ENCODE measurements at places on chromosomes 5 and 9. TPM values are rescaled to one million over a fixed set of nuclear protein-coding genes. Genes with fewer than 3 reads are reported as not detected.
A peak's percentile ranks its signal among the peaks of the same experiment; 100 is the strongest.

The SV2C gene
- 0.02 TPM for total RNA-seq

- H3K4me1 ChIP-seq: no peaks in the 10 kb centered on the region
- no peak overlapping the region for H3K4me3 ChIP-seq
- H3K27ac ChIP-seq: no peak overlapping the region
- H3K36me3 ChIP-seq: peaks cover 26% of the 10 kb centered on the region
Measured at GRCh38 chr5:173581408-173582215, 34.8 kb downstream of the BOD1 start.

- H3K4me1 ChIP-seq: peaks cover 10% of the 10 kb centered on the region
- H3K27ac ChIP-seq: no peak overlapping the region
- H3K36me3 ChIP-seq: no peaks in the 10 kb centered on the region
Measured at GRCh38 chr9:13432904-13433303, 153.4 kb upstream of the MPDZ start.

The SAXO1 gene
- 0.09 TPM for total RNA-seq

- peak; percentile 75 for DNase-seq
- H3K36me3 ChIP-seq: no peaks in the 10 kb centered on the region
- no peak overlapping the region for H3K27ac ChIP-seq
- no peaks in the 10 kb centered on the region for H3K4me1 ChIP-seq
- no peak overlapping the region for H3K4me3 ChIP-seq
Measured at GRCh38 chr5:175464074-175464941, 14.1 kb upstream of the SFXN1 start.

The NRARP gene
- 22.8 TPM for total RNA-seq

The PCDHA9 gene
- total RNA-seq: 0.46 TPM

The IL13 gene
- not detected for total RNA-seq

GRCh38 chr5:139795074-139796001, at the start of gene PSD2:
Gene PSD2, plus strand, starts transcription at chr5:139795808. Its CDS starts 13,633 bp downstream, at chr5:139809441.
- H3K36me3 ChIP-seq: no peaks in the 10 kb centered on the region
- peak within 1 kb of the TSS; percentile 81 for H3K4me3 ChIP-seq
- H3K4me1 ChIP-seq: no peaks in the 10 kb centered on the region
- DNase-seq: peak; percentile 51
- H3K27ac ChIP-seq: no peak within 1 kb of the TSS

DNA sequence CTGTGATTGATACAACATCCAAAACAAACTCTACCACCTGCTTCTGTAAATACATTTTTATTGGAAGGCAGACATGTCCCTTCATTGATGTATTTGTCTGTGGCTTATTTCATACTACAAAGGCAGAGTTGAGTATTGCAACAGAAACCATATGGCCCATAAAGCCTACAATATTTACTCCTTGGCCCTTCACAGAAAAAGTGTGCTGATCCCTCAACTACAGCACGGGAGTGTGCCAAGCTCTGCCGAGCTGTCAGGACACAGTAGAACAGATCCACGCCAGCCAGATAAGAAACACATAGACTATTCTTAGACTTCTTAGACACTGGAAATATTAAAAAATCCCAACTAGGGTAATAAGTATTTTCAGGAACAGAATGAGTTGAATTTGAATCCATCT, 13.2 kb downstream of the TICAM2 start:
- H3K36me3 ChIP-seq: no peaks in the 10 kb centered on the region
- H3K4me1 ChIP-seq: no peaks in the 10 kb centered on the region
- no peak overlapping the region for H3K4me3 ChIP-seq
- no peak overlapping the region for H3K27ac ChIP-seq
- H3K27me3 ChIP-seq: no peaks in the 10 kb centered on the region
- no peak for DNase-seq

The LCN15 gene
- total RNA-seq: not detected

DNA sequence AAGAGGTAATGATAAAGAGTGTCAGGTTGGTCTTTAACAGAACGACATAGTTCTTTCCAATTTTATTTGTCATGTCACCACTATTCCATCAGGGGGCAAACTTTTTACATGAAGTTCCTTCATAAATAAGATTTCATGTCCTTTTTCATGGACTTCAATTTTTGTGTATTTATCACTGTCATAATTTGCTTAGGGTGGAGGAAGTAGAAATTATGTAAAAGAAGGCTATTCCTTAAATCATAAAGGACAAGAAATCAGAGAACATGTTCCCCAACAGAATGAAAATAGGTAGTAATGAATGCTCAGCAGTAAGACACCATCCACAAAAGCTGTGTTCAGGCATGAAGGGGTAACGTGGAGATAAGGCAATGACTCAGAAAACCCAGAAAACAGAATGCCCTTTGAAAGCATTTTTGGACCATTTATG, 72.7 kb downstream of the ZFAND5 start:
- H3K27me3 ChIP-seq: no peaks in the 10 kb centered on the region
- no peak overlapping the region for H3K4me3 ChIP-seq
- peaks cover 3% of the 10 kb centered on the region for H3K36me3 ChIP-seq
- H3K4me1 ChIP-seq: no peaks in the 10 kb centered on the region

DNA sequence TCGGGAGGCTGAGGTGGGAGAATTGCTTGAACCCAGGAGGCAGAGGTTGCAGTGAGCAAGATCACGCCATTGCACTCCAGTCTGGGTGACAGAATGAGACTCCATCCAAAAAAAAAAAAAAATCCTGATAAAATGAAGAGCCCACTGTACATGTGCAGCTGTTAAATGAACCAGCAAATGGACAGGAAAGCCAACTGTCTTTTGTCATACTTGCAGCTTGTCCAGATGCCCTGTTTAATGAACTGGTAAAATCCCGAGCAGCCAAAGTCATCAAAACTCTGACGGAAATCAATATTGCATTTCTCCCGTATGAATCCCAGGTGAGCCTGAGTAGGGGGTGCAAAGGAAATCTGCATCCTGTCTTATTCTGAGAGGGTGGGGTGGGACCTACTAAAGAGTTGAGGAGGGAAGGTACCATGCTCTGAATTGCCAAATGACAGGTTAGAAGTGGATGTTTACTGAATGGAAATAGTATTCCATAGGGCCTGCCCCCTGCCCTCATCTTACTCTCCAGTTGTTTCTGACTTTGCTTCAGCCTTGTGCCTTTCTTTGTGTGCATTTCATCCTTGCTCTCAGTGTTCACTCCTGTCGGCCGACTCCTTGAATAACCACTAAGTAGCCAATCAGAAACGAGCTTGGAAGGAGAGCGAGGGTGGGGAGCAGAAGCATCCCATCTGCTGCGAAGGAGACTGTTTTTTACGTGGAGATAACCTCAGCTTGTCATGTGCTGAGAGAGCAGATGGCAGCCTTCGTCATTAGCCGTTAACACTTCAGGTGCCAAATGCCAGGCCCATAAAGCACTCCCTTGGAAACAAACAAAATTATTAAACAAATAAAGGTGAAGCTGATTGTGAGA, 45.7 kb upstream of the CFAP157 start:
- H3K27me3 ChIP-seq: no peaks in the 10 kb centered on the region
- H3K4me3 ChIP-seq: no peak overlapping the region
- peaks cover 27% of the 10 kb centered on the region for H3K36me3 ChIP-seq
- H3K27ac ChIP-seq: no peak overlapping the region
- DNase-seq: no peak

- DNase-seq: no peak
- no peak overlapping the region for H3K27ac ChIP-seq
- H3K4me3 ChIP-seq: no peak overlapping the region
- peaks cover 3% of the 10 kb centered on the region for H3K4me1 ChIP-seq
- H3K36me3 ChIP-seq: peaks cover 5% of the 10 kb centered on the region
- no peaks in the 10 kb centered on the region for H3K27me3 ChIP-seq
Measured at GRCh38 chr9:128008171-128008570, 27.4 kb upstream of the EEIG1 start.

GRCh38 chr5:80654054-80654390, 430 bp upstream of the MSH3 start:
- H3K36me3 ChIP-seq: peaks cover 33% of the 10 kb centered on the region
- 0 out of 2 replicates have a peak, but pooled peaks cover 2% of the 10 kb centered on the region for H3K4me1 ChIP-seq
- peak overlapping the region; percentile 82 for H3K4me3 ChIP-seq
- DNase-seq: peak; percentile 41
- no peak overlapping the region for H3K27ac ChIP-seq

DNA sequence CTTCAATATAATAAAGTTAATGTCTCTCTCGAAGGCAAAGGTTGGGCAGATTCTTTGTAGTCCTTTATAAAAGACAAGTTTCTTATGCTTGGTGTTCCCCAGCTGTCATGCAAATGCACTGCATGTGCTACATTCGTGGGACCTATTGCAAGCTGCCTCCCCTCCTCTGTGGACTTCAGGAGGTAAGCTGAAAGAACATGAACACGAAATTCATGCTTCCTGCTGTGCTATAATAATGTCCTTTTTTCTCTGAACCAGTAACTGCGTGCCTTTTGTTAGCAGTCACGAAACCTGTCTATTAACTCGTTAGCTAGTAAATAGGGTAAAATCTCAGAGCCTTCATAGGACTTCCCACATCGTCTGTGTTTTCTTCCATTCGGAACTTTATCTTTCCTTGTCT, 363.5 kb downstream of the CDH9 start:
- 0 out of 2 replicates have a peak, but pooled peaks cover 3% of the 10 kb centered on the region for H3K4me1 ChIP-seq
- H3K4me3 ChIP-seq: no peak overlapping the region
- 0 out of 2 replicates have a peak, but pooled peaks cover 1% of the 10 kb centered on the region for H3K36me3 ChIP-seq
- H3K27me3 ChIP-seq: no peaks in the 10 kb centered on the region
- H3K27ac ChIP-seq: no peak overlapping the region
- no peak for DNase-seq

DNA sequence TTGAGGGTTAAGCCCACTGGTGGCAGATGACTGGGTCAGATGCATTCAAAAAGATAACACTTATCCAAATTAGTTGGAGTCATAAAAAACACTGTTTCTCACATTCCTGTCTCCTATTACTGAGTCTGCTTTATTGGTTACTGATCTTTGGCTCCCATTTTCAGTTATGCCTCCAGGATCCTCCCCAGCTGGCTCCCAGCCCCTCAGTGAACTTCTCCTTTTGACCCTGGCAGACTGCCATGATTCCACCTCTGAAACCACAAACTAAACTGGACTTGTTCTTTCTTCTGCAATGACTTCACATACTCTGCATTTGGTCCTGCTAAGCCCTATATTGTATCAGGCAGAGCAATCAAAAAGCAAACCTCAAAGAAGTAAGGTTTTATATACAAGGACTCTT, 860.8 kb upstream of the DMAC1 start:
- no peaks in the 10 kb centered on the region for H3K4me1 ChIP-seq
- H3K4me3 ChIP-seq: no peak overlapping the region
- no peak overlapping the region for H3K27ac ChIP-seq

GRCh38 chr9:135864447-135865049, 42.8 kb downstream of the CAMSAP1 start:
- no peak overlapping the region for H3K4me3 ChIP-seq
- DNase-seq: peak; percentile 74
- H3K4me1 ChIP-seq: no peaks in the 10 kb centered on the region
- H3K27me3 ChIP-seq: no peaks in the 10 kb centered on the region
- no peak overlapping the region for H3K27ac ChIP-seq

- H3K27me3 ChIP-seq: no peaks in the 10 kb centered on the region
- H3K4me1 ChIP-seq: no peaks in the 10 kb centered on the region
- no peak overlapping the region for H3K4me3 ChIP-seq
Measured at GRCh38 chr5:6572825-6573380, 59.9 kb downstream of the NSUN2 start.

The RBM18 gene
- total RNA-seq: 18.3 TPM

DNA sequence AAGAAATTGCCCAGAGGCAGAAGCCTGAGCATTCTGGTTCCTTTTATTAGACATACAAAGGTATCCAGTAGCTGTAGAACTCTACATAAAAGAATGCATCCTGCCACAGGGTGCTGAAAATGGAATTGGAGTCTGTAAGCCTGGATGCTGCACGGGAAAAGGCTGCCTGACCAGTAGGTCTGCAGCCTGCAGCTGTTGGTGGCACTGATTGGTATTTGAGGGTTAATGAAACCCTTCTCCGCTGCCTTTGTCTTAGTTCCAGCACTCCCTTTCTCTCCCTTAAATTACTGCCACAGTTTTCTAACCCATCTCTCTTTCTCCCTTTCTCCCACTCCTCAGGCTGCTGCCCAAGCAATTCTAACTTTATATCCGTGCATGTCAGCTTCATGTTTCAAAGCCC, 64.7 kb downstream of the BRINP1 start:
- H3K4me3 ChIP-seq: no peak overlapping the region
- H3K4me1 ChIP-seq: peaks cover 6% of the 10 kb centered on the region
- no peak overlapping the region for H3K27ac ChIP-seq
- no peaks in the 10 kb centered on the region for H3K27me3 ChIP-seq

The RAD1 gene
- 39.5 TPM for total RNA-seq

- peak overlapping the region; percentile 80 for H3K4me3 ChIP-seq
- H3K36me3 ChIP-seq: peaks cover 6% of the 10 kb centered on the region
- H3K4me1 ChIP-seq: no peaks in the 10 kb centered on the region
- no peaks in the 10 kb centered on the region for H3K27me3 ChIP-seq
- DNase-seq: no peak
Measured at GRCh38 chr9:129640871-129641749, 841 bp downstream of the ASB6 start.

The TRPM3 gene
- total RNA-seq: 7.7 TPM

- DNase-seq: no peak
- H3K36me3 ChIP-seq: peaks cover 18% of the 10 kb centered on the region
- peaks cover 8% of the 10 kb centered on the region for H3K4me1 ChIP-seq
- no peak overlapping the region for H3K4me3 ChIP-seq
- H3K27me3 ChIP-seq: no peaks in the 10 kb centered on the region
- no peak overlapping the region for H3K27ac ChIP-seq
Measured at GRCh38 chr5:113771483-113771882, 258.0 kb downstream of the YTHDC2 start.

The HRH2 gene
- total RNA-seq: 3.3 TPM

GRCh38 chr5:2253040-2253975, 370.6 kb upstream of the IRX4 start:
- H3K36me3 ChIP-seq: no peaks in the 10 kb centered on the region
- no peak overlapping the region for H3K4me3 ChIP-seq

GRCh38 chr5:169300468-169301385, at the start of gene SLIT3:
Gene SLIT3, minus strand, starts transcription at chr5:169301139. Its CDS starts 430 bp downstream, at chr5:169300709.
- peak within 1 kb of the TSS; percentile 85 for H3K4me3 ChIP-seq
- 0 out of 2 replicates have a peak, but pooled peaks cover 2% of the 10 kb centered on the region for H3K4me1 ChIP-seq
- H3K36me3 ChIP-seq: no peaks in the 10 kb centered on the region
- H3K27me3 ChIP-seq: peaks cover 17% of the 10 kb centered on the region

GRCh38 chr9:120910643-120911042, 16.0 kb downstream of the TRAF1 start:
- no peak for DNase-seq
- no peak overlapping the region for H3K4me3 ChIP-seq
- no peak overlapping the region for H3K27ac ChIP-seq
- no peaks in the 10 kb centered on the region for H3K36me3 ChIP-seq

GRCh38 chr9:27524236-27524635, at the start of gene IFNK:
Gene IFNK, plus strand, starts transcription at chr9:27524290. Its CDS starts 47 bp downstream, at chr9:27524337.
- no peak for DNase-seq
- H3K4me3 ChIP-seq: no peak within 1 kb of the TSS
- no peak within 1 kb of the TSS for H3K27ac ChIP-seq
- no peaks in the 10 kb centered on the region for H3K4me1 ChIP-seq
- H3K27me3 ChIP-seq: no peaks in the 10 kb centered on the region
